Activated CD4-positive, alpha-beta T cell treated with anti-CD3 and anti-CD28 coated beads for 24 hours (primary cell): ENCODE measurements at places on chromosomes 1 and 21.
A peak's percentile ranks its signal among the peaks of the same experiment; 100 is the strongest.

DNA sequence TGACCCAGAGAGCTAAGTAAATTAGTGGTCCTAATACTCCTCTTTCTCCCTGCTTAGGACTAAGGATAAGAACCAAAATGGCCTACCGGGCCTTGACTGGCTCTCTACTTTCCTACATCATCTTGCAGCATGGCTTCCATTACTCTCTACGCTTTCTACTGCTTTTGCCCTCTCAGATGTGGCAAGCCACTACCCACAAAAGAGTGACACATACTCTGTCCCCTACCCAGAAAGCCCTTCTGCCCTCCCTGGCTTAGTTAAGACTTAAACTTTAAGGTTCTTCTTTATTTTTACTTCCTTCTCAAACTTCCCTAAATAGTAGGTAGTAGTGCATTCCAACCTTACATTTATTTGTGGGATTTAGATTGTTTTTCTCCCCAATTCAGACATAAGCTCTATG lies 228.1 kb downstream of the TPR start:
- DNase-seq = no peak

- no peak for DNase-seq
Observed at GRCh38 chr1:97630948-97631347, 289.9 kb downstream of the DPYD start.

- DNase-seq = no peak
Observed at GRCh38 chr1:204065174-204065985, 7.5 kb upstream of the SOX13 start.

DNA sequence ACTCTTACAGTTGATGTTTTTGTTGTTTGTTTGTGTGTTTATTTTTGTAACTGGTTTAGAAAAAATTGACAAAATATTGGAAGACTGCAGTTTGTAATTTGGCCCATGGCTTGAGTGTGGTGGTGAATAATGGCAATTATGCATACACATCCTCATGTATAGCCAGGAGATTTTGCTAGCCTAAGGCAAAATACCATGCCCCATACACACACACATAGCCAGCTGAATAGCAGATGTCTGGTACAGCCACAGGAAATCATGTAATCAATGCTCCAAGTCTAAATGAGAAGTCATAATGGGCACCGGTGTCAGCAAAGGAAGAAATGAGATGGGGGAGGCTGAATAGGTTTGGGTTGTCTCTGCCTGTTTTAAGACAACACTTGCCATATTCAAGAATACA lies 135.2 kb upstream of the COA6 start:
- DNase-seq = no peak

DNA sequence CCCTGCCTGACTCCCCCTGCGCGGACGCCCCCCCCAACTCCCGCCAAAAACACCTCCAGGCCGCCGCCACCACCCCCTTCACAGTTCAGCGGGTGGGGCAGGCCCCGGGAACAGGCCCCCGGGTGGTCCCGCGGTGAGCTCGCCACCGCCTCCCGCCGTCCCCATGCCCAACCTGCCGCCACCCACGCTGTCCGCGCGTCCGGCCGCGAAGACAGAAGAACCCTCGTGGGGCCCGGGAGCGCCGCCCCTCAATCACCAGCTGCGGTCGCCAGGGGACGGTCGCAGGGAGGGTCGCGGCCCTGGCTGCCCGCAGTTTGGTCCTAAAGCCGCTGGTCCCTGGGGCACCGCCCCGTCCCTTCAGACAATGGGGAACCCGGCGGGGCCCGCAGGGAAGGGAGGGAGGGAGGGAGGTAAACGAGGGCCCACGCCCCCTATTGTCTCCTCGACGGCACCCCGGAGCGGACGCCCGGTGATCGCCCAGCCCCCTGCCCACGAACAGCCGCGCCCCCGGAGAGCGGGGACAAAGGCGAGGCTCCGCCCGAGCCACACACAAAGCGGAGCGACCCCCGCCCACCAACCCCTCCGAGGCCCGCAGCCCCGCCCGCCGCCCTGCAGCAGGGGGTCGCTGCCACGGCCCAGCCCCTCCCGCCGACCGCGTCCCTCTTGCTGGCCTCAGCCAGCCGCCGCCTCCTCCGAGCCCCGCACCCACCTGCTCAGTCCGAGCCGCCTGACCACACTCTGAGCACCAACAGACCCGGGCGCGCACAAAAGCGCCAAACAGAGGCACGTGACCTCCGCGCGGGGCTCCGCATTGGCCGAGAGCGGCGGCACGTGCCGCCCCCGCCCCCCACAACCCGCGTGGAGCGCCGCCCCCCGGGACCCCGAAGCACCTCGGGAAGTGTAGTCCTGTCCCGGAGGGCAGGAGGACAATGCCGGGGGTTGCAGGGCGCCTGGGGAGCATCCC lies at the start of gene STMN1:
STMN1 (minus strand) TSS at position 740 of the 964 bp plus-strand sequence. CDS start 1,743 bp downstream, outside the sequence.
- peak; percentile 85 for DNase-seq

DNA sequence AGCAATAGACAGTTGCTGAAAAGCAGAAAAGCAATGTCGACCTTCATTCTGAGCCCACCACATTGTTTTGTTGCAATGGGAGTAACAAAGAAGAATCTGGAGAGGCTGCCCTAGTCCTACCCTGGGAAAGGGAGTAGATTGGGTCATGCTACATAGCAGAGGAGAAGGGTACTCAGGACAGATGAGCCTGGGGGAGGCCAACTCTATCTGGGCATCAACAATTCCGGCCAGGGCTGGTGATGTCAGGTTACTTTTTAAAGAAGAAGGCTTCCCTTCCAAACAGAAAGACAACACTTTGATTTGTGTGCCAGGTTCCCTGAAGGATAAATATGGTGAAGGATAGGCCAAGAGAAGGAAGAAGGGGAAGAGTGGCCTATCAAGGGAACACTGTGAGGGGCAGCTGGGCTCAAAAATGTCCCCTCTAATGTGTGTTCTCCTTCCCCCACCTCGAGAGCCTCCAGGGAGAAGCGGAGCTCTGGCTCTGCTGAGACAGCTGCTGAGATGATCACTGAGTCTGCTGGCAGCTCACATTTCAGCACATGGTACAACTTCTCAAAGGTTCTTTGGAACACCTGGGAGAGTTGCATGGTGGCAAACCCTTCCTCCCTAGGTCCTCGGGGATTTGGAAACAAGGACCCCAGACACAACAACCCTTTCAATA lies 3.2 kb upstream of the ADIPOR1 start:
- no peak for DNase-seq

- no peak for DNase-seq
Observed at GRCh38 chr1:151815716-151816327, 10.6 kb upstream of the LINGO4 start.

DNA sequence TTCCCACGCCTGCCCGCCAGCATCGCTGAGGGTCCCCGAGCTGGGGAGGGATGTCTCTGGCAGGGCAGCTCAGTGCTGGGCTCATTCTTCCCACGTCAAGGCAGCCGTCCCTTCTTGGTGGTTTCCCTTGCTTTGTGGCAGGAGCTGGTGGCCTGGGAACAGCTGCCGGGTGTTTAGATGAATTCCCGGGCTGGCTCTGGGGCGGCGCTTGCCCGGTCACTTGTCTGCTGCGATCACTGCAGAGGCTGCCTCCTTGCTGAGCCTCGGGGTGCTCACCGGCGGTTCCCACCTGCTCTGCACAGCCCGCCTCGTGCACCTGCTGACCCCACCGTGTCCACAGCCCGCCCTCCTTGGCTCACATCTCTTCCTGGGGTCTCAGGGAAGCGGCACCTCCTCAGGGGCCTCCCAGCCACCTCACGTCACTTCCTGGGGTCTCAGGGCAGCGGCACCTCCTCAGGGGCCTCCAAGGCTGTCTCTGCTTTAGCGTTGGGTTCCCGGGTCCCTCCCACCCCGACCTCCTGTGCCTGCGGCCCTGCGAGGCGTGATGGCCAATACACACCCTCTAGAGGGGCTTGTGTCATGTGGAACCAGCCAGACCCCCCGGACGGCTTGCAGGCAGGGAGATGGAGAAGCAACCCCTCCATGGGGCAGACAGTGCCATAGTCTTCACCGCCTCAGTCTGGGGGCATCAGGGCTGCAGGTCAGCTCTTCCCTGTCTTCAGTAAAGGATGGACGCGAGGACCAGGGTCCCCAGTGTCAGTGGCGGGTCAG lies 13.5 kb downstream of the COL18A1 start:
- DNase-seq = no peak

- no peak for DNase-seq
Observed at GRCh38 chr1:60413091-60413490, 339.5 kb upstream of the C1orf87 start.

DNA sequence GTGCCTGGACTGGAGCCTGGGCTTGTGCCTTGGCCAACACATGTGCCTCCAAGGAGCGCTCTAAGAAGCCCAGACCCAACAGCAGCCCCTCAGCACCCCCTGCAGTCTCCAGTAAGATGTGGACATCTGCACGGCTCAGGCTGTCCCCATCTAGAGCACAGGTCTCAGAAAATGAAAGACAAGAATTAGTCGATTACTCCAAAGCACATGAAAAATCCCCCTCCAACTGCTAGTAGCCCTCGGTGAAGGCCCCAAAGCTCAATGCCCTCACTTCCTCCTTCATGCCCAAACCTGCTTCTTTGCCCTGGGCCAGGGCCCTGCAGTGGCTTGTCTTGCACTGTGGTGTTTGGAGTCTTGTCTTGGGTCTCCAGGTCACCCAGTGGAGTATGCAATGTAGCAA lies 21.9 kb upstream of the ERO1B start:
- DNase-seq = no peak

- DNase-seq = no peak
Observed at GRCh38 chr1:84719543-84720217, 29.4 kb upstream of the SSX2IP start.

GRCh38 chr1:19165501-19165900 lies 44.6 kb downstream of the UBR4 start:
- no peak for DNase-seq

DNA sequence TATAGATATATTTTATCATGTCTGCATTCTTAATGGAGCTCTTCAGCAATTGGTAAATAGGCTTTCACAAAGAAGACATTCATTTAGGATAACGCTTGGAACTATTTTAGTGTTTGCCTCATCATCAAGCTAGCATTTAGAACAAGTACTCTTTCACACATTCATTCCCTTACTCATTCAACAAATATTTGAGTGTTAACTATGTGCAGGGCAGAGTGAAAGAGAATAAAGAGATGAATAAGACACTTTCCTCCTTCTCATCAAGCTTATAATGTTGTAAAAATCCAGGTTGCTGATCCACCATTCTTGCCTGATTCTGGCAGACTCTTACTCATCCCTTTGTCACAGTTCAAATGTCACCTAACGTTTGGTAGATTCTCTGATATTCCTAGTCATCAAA lies 386.3 kb upstream of the BEND5 start:
- no peak for DNase-seq

GRCh38 chr1:73782901-73783300 lies 415.1 kb downstream of the LRRIQ3 start:
- no peak for DNase-seq

- DNase-seq = no peak
Observed at GRCh38 chr1:39360731-39361130, 130.7 kb upstream of the BMP8A start.

DNA sequence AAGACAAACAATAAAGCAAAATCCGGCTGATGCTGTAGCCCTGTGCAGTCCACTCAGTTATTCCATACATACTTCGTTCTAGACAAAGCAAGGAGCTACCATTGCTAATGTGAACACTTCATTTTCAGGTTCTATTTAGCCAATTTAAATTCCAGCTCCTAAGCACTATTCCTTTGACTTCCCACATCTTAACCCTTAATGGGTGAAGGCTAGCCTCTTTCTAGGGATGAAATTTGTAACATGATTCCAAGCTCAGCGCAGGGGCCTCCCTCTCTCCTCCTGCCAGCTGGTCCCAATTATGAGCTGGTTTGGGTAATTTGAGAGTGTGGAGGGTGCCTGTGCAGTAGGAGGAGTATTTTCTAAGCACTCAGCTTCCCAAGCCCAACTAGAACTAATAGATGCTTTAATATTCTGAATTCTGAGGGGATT lies 53.9 kb upstream of the PTGFRN start:
- DNase-seq = no peak
